Heart right ventricle (tissue), 16 donors: ENCODE measurements at places on chromosomes 7 and 10. TPM values are rescaled to one million over a fixed set of nuclear protein-coding genes. Genes with fewer than 3 reads are reported as not detected.

DNA sequence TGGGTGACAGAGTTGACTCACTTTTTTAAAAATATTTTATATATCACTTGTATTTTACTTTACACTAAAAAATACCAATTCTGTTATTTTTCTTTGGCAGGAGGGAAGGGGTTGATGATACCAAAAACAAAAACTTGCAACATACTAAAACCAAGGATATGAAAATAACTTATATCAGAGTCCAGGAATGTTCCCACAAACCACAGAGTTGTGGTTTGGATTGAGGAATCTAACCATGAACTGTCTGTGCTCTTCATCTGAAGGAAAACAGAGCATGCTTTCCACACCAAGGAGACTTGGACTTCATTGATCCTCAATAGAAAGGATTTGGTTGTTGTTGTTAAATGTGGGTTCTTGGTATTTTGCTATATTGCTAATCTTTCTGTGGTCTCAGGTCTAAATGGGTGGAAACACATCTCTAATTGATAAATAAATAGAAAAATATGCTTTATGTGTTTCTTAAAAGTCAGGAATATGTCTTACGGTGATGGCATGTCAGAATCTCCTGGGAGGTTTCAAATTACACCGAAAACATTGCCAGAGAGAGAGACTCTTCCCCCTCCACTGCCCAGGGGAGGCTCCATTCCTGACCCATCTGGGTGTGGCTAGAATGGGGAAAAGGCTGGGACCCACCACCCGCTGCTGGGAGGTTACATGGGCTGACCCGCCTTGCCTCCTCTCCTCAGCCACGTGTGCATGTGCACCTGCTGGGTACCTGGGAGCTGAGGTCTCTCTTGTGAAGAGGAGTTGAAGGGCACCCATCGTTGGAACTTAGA, 46.9 kb upstream of the STK17A start:
- DNase-seq = no peak

- DNase-seq = no peak
Observed at GRCh38 chr7:153532326-153532725, 519.9 kb upstream of the DPP6 start.

Gene OR2A1
- polyA plus RNA-seq = not detected

DNA sequence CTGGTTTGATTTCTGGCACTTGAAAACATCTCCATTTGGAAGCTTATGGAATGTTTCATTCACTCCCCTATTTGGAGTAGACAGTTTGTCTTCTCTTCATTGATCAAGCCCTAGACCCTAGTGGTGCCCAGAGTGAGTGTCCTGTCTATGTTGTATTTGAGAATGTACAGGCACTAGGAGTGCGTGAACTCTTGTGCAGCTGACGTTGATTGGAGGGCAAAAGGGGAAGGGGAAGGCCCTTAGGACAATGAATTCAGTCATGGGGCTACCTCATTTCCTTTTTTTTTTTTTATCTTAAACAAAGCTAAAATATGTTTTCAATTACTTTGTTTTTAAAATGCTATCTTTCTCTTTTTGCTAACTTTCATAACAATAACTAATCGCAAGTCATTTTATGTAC, 66.5 kb downstream of the ADD3 start:
- DNase-seq = no peak

- no peak for DNase-seq
Observed at GRCh38 chr7:18895456-18895855, 222.0 kb downstream of the TWIST1 start.

DNA sequence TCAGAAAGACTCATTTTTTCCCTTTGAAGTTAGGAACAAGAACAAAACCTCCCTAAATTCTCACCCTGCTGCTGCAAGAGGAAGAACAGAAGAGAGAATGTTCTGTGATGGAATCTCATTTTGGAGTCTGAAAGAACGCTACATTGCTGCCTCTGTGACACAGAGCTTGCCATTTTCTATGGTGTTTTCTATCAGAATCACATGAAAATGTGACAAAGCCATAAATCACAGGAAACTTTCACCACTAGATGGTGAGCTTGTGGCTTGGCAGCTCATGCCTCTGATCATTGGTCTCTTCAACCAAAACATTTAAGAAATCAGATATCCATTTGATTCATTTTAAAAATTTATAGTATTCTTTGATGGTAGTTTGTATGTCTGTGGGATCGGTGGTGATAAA, 82.9 kb downstream of the CADPS2 start:
- peak; percentile 16 for DNase-seq

Gene NODAL
- 0.04 TPM for polyA plus RNA-seq

Gene SH2D4B
- polyA plus RNA-seq = not detected

DNA sequence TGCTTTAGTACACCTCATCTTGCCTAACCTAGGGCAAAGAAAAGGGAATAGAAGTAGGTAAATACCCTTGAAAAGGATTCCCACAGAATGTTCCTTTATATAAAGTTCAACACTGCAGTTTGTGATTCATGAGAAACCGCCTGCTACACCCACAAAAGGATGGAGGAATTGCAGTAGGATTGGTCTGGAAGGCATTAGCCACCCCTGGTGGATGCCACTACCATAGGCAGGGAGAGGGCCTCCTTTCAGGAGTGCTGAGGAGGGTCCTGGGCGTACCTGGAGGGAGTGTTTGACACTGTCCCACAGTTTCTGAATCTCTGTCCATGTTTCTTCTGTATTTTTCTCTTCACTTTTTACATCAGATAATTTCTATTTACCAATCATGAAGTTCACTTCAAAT, 221.8 kb upstream of the TMEM72 start:
- DNase-seq = no peak

GRCh38 chr10:35378541-35379210, 42.4 kb downstream of the CCNY start:
- DNase-seq = no peak

Gene GIMAP4
- 39.0 TPM for polyA plus RNA-seq

GRCh38 chr7:22849662-22850061, 27.0 kb upstream of the TOMM7 start:
- no peak for DNase-seq

Gene FAM200A
- 3.4 TPM for polyA plus RNA-seq

Gene HPS6
- 8.3 TPM for polyA plus RNA-seq

GRCh38 chr10:74371696-74372095, 220.7 kb downstream of the ADK start:
- DNase-seq = no peak

Gene UTF1
- polyA plus RNA-seq = not detected

DNA sequence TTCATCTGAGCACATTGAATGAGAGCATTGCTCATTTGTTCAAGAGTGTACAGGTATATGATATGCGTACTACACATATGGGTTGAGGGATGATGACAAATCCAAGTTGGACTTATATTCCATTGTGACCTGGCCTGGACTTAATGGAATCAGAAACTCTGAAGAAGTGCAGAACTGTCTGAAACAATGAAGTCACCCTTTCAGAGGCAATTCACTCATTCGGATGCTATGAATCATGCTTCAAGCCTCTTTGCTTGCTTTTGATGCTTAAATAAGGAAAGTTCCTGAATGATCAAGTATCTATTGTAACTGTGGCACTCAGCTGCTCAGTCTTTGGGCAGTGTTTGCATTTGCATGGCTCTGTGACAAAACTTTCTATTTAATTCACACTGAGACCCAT, 93.4 kb downstream of the ZNF365 start:
- DNase-seq = no peak

- no peak for DNase-seq
Observed at GRCh38 chr7:135959646-135960363, 17.4 kb downstream of the MTPN start.

GRCh38 chr10:99233000-99233688, 2.5 kb downstream of the HPSE2 start:
- DNase-seq = no peak

Gene FXYD4
- polyA plus RNA-seq = not detected

DNA sequence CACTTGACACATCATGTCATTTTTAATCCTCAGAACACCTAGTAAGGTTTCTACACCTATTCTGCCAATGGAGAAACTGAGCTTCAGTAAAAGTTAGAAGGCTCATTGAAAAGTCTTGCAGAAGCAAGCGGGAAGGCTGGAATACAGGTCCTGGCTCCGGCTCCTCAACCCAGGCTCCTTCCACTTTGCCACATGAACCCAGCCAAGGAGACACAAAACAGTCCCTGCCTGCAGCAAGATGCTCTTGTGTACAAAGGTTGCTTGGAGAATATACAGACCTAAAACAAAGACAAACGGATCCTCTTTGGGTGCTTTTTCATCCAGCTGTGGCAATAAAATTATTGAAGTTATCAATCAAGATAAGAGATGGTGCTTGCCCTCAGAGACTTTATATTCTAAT, 106.8 kb downstream of the SORBS1 start:
- DNase-seq = no peak

Gene CAMK1D
- 1.3 TPM for polyA plus RNA-seq

- no peak for DNase-seq
Observed at GRCh38 chr7:10222976-10223375, 750.7 kb upstream of the PHF14 start.

DNA sequence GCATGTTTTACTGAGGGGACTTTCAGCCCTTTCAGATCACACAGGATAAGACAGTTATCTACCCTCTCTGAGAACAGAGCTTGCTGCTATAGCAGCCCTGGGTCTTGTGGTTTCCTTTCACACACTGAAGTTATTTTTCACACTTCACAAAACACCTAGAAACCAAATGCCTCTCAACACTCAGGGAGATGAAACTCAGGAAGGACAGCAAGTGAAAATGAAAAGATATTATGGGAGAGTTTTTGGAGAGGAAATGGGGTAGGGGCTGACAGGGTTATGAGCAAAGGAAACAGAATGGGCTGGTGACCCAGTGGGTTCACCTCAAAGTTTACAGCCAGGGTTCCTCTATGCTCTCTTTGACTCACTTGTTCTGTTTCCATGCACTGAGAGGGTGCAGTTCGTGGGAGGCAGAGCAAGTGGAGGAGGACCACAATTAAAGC, 17.0 kb upstream of the GIMAP2 start:
- DNase-seq = no peak
